Activated T-cell treated with anti-CD3 and anti-CD28 coated beads for 4 hours (primary cell): ENCODE measurements at places on chromosomes 2 and 18.

DNA sequence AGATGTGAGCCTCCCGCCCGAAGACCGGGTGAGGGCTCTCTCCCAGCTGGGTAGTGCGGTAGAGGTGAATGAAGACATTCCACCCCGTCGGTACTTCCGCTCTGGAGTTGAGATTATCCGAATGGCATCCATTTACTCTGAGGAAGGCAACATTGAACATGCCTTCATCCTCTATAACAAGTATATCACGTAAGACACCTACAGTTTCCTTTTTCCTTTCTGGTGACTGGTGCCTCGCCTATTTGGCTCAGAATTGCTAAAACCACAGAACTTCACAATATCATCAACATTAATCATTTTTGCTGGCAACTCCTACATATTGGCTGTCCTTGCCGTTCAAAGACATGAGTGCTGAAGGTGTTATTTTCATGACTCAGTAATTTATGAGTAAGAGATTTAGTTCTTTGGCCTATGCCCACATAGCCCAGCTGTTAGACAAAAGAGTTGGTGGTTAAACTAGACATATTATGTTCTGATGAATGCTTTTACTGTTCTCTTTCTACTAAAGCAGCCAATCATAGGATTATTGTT, 2.2 kb downstream of the STAMBP start:
- peak; percentile 17 for DNase-seq

DNA sequence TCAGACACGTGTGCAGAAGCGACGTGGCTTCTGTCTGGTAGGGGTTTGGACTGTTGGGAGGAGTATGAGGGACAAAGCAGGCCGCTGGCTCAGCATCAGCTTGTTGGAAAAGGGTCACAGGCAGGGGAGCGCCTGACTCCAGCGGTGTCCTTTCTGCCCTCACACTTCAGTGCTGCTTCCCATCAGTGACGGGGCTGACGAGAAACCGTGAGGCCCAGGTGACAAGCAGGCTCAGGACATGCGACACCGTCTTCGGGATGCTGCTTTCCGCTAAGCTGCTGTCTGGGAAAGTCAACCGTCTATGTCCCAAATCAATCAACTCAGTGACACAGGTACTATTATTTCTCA, 90.5 kb downstream of the USP40 start:
- no peak for DNase-seq

GRCh38 chr2:217366266-217366895, 506.5 kb upstream of the TNP1 start:
- no peak for DNase-seq

DNA sequence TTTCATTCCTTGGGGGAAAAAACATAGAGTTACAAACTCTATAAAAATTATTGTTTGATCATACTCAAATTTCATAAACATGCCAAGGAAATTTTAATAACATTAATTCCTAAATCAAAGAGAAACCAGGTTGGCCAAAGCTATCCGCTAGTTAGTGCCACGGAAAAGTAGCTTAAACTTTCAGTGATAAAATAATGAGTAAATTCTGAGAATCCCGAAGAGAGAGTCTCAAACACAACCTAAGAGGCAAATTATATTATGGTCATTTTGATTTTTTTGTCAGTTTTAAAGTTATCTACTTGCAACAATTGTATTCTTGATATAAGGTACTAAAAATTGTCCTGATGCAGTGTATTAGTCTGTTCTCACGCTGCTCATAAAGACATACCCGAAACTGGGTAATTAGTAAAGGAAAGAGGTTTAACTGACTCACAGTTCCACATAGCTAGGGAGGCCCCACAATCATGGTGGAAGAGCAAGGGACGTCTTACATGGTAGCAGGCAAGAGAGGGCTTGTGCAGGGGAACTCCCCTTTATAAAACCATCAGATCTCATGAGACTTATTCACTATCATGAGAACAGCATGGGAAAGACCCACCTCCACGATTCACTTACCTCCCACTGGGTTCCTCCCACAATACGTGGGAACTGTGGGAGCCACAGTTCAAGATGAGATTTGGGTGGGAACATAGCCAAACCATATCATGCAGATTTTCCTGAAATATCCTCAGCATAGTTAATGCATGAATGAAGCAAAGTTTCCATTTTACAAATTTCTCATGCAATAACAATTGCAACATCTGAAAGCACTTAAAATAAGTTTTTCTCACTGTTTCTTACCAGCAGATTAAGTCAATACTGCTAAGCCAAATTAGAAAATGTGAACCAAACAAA, 205.9 kb upstream of the STK17B start:
- DNase-seq: no peak

GRCh38 chr18:26863921-26864497, 1.5 kb downstream of the AQP4 start:
- DNase-seq: no peak

DNA sequence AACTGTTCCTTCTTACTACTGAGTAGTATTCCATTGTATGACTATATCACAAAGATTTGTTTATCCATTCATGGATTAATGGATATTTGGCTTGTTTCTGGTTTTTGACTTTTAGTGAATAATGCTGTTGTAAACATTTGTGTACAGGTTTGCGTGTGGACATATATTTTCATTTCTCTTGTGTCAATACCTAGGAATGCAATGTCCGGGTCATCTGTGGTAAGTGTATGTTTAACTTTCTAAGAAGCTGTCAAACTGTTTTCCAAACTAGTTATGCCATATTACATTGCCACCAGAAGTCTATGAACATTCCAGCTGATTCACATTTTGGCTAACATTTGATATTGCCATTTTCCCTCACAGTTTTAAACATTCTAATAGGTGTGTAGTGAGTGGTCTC, 29.1 kb upstream of the SLC16A14 start:
- DNase-seq: no peak

- DNase-seq: no peak
These were observed 26.6 kb downstream of the ONECUT2 start for GRCh38 chr18:57461652-57462269.

GRCh38 chr2:131520526-131520925, 7.2 kb upstream of the CCDC74A start:
- no peak for DNase-seq

GRCh38 chr2:166365803-166366420, 9.8 kb downstream of the SCN9A start:
- DNase-seq: no peak

GRCh38 chr18:62369129-62369644, 44.1 kb downstream of the TNFRSF11A start:
- DNase-seq: no peak
